ENCODE measurements at places on chromosomes 2 and 18.

DNA sequence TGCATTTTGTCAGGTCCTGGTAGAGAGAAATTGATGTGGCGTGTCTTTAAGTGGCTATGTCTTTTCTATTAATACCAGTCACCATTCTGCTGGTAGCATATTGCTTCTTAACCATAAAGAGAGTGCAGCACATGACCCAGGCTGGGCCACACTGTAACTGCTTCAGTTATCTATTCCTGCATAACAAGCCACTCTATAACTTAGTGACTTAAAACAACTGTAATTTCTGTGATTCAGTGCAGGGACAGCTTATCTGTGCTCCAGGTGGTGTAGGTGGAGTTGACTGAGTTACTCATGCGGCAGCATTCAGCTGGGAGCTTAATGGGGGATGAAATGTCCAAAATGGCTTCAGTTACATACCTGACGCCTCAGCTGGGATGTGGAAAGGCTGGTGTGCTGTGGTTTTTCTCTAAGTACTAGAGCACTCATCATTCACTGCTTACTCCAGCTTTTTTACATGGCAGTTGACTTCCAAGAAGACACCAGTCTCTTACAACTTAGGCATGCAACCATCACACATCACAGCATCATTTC lies 742.4 kb downstream of the SATB2 start:
- no peak for DNase-seq

- DNase-seq, result no peak
Observed at GRCh38 chr2:216643986-216644659, 10.9 kb downstream of the IGFBP2 start.

GRCh38 chr2:53829273-53829979 lies 30.3 kb downstream of the GPR75 start:
- no peak for DNase-seq

GRCh38 chr2:234266952-234267351 lies 216.4 kb downstream of the SPP2 start:
- DNase-seq, result no peak

- no peak for DNase-seq
Observed at GRCh38 chr2:109331896-109332848, 203.2 kb downstream of the SH3RF3 start.

DNA sequence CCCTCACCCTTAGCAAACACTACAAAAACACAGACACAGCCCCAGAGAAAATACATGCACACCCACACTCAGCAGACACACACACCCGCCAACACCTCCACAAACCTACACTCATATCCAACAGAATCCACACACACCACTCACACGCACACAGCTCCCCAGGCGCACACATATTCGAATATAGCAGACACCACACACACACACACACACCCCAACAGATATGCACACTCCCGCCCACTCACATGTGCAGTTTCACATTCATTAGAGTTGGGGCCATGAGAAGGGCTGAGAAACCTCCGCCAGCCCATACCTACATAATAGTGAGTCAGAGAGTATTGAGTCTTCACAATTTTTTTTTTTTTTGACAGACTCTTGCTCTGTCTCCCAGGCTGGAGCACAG lies 29.4 kb upstream of the NOTO start:
- no peak for DNase-seq

DNA sequence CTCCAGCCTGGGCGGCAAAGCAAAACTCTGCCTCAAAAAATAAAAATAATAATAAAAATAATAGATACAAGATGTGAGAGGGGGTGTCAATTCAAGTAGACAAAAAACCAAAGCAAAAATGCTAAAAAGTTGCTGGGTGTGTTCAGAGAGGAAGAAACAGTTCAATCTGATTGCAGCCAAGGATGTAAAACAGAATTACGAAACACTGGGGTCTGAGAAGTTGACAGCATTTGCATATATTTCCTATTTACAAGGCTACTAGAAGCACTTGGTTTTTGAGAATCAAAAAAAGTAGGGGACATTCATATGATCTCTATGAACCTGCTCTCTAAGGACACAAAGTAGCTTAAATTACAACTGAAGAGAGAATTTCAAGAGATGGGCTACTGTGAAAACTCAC lies 7.6 kb downstream of the TRIP12 start:
- DNase-seq, result no peak

- DNase-seq, result peak; percentile 34
Observed at GRCh38 chr2:70111752-70112591, 24.7 kb downstream of the PCBP1 start.

DNA sequence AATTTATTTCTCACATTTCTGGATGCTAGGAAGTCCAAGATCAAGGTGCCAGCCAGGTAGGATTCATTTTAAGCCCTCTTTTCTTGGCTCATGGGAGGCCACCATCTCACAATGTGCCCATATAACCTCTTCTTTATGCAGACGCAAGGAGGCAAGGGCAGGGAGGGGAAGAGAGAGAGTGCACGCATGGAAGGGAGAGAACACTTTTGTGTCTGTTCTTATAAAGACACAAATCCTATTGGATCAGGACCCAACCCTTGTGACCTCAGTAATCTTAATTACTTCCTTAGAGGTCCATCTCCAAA lies 32.5 kb downstream of the CMPK2 start:
- DNase-seq, result no peak

DNA sequence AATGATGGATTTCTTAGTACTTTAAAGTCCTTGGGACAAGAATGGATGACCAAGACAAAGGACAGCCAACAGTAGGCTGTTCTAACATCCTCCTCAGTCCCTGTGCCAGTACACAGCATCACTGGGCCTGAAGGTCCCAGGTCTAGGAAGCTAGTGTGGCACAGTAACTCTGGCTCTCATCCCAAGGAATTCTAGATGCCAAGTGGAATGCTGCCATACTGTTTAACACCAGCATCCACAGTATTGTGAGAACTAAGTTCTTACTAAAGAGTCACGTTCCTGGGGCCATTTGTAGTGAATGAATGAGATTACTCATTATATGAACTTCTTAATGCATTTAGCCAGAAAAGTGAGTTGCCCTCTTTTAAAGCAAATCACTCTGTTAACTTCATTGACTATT lies 68.2 kb upstream of the LYPD1 start:
- no peak for DNase-seq

- DNase-seq, result no peak
Observed at GRCh38 chr2:310994-311393, 23.1 kb upstream of the ALKAL2 start.

- no peak for DNase-seq
Observed at GRCh38 chr2:61029533-61029932, 11.5 kb upstream of the PUS10 start.
